CD4-positive, alpha-beta T cell treated with Interleukin-4 for 1 hour (primary cell): ENCODE measurements at places on chromosomes 12 and 14.

DNA sequence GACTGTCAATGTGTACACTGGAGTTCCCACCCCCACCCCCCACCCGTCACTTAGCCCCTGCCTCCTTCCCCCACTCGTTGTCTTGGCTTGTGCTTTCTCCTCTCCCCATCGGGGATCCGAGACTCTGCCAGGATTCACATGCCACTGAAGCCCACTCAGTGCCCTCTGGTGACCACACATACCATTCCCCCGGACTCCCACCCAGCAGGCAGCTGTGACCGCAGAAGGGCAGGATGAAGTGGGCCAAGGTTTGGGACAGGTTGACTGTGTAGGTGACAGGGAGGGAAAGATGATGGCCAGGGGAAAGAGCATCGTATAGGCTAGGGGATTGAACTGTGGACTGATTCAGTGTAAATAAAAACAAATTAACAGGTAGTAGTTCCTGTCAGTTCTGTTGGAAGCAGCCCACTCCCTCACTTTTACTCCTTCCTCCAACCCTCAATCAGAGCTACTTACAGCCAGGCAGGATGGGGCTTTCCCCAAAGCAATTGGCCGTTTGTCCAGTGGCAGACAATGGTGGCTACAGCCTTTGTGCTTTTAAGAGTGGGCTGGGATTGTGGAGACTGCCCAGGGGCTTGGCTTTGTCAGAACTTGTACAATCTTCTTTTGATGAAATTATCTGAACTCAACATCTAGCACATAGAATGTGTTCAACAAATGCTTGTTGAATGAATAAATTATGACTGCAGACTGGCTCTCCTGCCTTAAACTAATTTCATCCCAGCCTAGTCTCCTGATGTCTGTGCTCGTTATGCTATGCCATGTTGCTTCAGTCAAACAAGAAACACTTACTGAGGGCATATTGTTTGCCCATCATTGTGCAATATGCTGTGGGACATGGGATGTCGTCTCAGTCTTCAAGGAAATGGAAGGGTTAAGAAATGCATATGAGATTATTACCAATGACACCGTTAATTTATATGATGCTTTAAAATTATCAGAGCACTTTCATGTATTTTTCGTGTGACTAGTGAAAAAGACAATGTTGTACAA lies 30.2 kb downstream of the TTC9 start:
- DNase-seq, result no peak

DNA sequence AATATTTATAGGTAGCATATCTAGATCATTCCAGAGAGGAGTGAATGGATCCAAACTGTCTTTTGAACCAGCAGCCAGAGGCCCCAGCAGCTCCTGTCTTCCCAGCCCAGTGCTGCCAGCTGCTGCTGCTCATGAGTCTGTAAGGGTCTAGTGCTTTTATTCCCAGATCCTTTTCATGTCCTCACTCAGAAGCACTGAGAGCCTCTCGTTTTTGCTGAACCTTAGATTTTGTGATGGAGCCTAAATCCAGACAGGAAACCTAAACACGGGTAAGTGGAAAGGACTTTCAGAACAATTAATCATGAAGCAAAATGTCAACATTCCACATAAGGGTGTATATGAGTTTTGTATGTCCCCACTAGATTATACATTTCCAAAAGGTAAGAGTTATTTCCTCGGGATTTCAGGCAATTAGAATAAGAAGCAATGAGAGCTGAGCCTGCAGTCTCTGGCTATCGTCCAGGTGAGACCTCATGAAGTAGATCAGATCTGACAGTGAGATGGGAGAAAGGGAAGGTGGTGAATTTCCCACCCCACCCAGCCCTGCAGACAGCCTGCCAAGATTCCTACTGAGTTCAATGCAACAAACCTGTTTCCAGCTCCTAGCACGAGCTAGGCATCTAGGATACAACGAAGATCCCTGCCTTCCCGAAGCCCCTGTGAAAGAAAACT lies 84.4 kb downstream of the NINJ2 start:
- DNase-seq, result no peak

- DNase-seq, result no peak
Measured at GRCh38 chr12:586318-587071, 76.8 kb downstream of the NINJ2 start.

GRCh38 chr14:51367600-51367931 lies 127.5 kb downstream of the TMX1 start:
- DNase-seq, result no peak

DNA sequence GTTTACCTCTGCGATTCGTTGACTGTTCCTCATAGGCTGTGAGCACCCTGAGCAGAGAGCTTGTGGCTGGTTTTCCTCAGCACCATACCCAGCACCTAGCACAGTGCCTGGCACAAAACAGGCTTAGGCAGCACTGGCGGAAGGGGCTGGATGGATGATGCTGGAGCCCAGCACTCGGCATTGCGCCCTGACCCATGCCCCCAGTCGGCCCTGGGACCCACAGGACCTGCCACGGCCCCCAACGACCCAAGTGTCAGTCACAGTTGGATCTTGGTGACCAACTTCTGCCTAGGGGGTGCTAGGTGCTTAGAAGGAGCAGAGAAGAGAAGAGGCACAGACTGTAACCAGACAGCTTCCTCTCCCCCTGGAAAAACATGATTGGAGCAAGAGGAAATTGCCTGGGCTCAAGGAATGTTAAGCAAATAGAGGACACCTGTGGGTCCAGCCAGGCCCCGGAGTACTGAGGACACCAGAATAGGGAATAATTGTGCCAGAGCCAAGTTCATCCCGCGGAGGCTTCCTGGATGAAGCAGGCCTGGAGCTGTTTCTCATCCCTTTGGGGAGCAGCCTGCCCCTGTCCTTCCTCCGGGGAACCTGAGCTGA lies 31.5 kb downstream of the DEGS2 start:
- no peak for DNase-seq

DNA sequence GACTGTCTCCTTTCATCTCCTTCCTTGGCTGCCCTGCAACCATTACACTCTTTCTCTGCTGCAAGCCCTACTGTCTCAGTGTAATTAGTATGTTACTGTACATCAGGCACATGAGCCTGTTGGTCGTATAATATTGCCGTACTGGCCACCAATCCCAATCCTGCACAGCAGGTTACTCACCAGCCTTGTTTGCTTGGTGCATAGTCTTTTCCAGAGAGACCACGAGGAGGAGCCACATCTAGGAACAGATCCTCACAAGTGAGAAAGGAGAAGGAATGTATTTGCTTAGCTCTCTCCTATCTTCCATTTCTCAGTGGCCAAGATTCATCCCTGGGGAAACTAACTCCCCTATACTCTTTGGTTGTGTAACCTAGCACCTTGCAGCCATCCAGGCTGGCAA lies 33.0 kb upstream of the BICDL1 start:
- DNase-seq, result no peak

GRCh38 chr14:68665131-68665530 lies 127.7 kb downstream of the ZFP36L1 start:
- no peak for DNase-seq

DNA sequence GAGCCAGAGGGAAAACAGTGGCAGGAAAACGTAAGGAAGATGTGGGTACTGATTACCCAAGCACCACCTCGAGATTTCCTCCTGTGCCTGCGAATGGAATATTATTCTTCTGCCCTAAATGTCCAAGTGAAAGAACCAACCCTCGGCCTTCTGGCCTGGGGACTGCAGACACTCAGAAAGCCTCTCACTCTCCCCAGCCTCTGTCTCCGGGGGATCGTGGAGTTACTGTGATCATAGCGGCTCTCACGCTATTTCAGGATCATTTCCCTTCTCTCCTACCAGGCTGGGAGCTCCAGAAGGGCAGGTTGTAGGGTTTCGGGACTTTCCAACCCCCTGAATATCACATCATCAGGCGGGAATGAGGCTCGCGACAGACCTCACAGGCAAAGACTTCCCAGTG lies 68.9 kb downstream of the KDM2B start:
- DNase-seq, result no peak

DNA sequence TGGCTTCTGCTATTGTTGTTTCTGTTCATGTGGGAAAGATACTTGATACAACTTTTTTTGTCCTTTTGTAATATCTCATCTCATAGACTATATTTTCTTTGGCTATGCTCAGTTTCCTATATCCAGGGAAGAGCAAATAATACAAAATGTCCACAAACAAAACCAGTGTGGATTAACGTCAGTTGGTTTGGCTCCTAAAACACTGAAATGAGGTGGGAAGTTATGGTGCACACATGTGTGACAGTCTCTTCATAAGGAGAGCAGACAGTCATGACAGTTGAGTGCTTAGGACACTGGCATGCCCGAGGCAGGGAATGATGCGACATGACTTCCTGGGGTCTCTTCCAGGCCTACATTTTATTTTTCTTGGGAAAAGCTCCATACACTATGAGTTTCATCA lies 27.5 kb downstream of the RHOJ start:
- DNase-seq, result no peak

DNA sequence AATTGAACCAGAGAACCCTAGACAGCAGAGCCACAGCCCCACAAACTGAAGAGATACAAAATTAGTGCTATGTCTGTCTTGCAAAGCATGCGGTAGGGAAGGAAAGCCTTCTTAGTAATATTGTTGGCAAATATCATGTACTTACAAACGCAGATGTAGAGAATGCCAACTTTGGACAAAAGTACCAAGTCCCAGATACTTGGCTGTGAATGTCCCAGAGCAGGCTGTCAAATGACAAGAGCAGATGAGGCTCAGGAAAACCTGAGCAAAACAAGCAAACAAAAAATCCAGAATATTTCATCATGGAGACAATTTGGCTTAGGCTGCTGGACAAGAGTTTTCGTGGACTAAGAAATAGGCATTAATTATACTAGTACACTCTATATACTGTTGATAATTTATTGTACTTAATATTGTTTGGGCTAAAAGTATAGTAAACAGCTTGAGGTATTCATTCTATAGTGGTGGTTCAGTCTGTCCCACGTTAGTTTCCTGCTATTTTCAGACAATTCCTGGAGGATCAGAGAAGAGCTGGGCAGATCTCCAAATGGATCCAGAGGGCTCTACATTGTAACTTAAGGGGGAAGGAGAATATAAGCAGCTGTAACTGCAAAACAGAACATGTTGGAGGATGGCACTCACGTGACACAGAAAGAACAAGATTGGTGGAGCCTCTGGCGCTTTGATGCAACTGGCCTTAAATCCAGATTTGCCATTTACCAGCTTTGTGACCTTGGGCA lies 329.8 kb downstream of the ATP23 start:
- no peak for DNase-seq

- DNase-seq, result no peak
Measured at GRCh38 chr12:22190-22529, 44.4 kb upstream of the IQSEC3 start.

DNA sequence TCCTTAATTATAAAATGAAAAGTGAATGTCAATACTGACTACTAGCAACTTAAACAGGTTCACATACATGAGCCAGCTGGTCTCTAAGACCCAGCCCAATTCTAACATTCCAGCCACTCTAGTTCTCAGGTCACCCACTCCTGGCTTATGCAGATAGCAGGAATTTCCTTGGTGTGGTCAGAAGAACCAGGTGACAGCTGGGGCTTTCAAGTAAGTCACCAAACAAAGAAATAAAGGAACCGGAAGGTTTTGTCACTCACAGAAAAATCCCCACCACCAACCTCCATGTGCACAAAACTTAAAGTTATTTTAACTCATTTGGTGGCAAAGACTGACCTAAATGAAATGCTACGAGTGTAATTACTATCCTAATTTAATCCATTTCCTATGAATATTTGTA lies 129.6 kb upstream of the CDKN3 start:
- no peak for DNase-seq

DNA sequence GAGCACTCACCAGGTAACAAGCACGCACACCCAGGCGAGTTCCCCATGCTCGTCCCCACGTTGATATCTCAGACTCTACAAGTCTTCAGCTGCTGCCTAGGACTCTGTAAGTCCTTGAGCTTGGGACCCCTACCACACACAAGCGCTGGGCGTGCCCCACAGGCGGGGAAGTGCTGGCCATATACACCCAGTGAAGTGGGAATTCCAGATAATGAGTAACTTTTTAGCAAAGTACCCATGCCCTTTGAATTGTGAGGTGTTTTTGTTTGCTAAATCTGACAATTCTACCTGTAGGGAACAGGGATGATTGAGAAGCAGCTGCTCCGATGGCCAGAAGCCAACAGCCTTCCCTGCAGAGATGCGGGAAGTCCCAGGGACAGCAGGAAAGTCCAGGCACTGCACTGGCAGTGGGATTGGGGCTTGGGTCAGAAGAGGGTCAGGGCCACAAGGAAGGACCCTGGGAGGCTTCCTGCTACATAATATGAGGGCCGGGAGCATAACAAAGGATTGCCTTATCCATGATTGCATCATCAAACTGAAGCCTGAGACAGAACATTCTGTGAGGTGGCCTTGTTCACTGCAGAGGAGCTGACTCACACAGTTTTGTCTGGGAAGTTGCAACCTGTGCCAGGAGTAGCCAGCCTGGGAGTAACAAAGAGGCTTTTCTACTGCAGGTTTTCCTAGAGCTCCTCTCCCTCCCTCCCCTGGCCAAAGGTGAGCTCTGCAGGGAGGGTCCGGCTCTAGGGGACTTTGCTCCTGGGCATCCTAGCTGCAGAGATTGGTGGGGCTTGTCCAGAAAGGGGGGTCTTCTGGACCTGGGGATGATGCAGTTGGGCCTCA lies 13.2 kb upstream of the SERPINA3 start:
- no peak for DNase-seq

DNA sequence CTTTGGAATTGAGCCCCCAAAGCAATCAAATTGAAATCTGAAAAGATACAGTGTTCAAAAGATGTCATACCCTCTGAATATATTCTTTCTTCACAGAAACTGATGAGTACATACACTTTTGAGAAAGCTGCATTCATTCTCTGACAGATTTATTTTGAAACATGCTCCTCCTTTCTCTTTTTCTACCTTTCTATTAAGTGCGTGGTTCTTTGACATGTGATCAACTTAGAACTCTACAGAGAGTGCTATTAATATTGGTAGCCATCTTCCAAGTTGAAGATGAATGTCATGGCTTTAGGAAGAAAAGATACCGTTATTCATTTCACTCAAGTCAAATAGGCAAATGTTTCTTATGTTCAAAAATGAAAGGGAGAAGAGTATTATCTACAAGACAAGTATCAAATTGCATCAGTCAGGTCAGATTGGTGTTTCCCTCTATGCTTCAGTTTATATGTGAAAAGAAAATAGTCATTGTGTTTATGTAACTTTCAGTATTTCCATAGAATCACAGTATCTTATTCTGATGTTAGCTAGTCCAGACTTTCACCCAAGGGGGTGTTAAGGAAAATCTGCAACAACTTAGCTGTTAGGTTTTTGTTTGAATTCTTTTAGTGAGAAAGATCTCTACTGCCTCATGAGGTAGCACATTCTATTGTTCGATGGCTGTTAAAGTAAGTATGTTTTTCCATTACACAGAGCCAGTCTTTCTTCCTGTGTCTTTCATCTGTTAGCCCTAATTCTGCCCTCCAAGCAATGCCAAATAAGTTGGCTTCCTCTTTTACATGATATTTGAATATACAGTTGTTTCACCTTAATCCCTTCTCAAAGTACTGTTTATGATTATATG lies 55.4 kb upstream of the GARIN2 start:
- DNase-seq, result no peak
